Retina (tissue), 1 donor: ENCODE measurements at places on chromosomes 6 and 20.

DNA sequence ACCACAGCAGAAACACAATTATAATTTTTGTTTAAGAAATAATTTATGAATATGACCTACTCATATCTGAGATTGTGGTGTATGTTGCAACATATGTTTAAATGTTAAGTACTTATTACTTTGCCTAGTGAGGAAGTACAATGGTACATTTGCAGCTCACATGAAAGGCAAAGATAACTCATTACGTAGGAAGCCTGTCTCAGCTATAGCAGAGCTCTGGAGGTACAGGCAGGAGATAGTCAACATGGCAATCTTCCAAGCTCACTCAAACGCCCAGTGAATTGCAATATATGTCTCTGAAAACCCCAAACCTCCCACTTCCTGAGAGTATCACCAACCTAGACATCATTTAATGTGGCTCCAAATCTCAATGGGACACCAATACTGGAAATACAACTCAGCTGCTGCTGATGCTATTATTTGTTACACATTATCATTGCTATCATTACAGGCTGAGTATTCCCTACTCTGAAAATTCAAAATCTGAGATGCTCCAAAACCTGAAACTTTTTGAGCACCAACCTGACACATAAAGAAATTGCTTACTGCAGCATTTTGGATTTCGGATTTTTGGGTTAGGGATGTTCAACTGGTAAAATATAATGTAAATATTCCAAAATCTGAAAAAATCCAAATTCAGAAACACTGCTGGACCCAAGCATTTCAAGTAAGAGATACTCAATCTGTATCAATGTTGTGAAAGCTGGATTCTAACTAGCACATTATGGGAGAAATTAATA lies 25.1 kb upstream of the GSTA4 start:
- no peak for DNase-seq

GRCh38 chr6:15588971-15589634 lies 73.7 kb downstream of the DTNBP1 start:
- no peak for DNase-seq

GRCh38 chr6:72461144-72461543 lies 160.7 kb upstream of the KCNQ5 start:
- no peak for DNase-seq

GRCh38 chr6:80639181-80639629 lies 532.7 kb downstream of the BCKDHB start:
- no peak for DNase-seq

GRCh38 chr6:11779329-11780096 lies 910 bp upstream of the ADTRP start:
- DNase-seq = peak; percentile 24

DNA sequence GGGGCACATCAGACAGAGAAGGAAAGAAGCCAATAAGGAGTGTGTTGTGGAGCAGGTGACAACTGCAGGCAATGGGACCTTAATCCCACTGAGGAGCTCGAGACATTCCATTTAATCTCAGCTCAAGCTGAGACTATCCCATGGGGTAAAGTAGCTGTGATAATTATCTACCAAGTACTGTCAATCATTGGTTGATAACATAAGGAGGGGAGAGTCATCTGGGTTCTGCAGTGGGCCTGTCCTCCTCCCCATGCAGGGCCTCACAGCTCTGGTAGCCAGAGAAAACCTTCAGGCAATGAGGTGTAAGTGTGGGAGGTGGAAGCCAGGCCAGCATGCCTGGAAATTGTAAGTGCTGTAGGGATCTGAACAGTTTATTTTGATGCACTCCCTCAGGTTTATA lies 375.0 kb upstream of the ARID1B start:
- DNase-seq = no peak

- no peak for DNase-seq
Measured at GRCh38 chr6:79841577-79842375, 105.6 kb downstream of the ELOVL4 start.

- DNase-seq = no peak
Measured at GRCh38 chr20:53698371-53698978, 104.8 kb upstream of the ZNF217 start.

- DNase-seq = peak; percentile 4
Measured at GRCh38 chr6:103273048-103273447, 1586.7 kb downstream of the HACE1 start.

DNA sequence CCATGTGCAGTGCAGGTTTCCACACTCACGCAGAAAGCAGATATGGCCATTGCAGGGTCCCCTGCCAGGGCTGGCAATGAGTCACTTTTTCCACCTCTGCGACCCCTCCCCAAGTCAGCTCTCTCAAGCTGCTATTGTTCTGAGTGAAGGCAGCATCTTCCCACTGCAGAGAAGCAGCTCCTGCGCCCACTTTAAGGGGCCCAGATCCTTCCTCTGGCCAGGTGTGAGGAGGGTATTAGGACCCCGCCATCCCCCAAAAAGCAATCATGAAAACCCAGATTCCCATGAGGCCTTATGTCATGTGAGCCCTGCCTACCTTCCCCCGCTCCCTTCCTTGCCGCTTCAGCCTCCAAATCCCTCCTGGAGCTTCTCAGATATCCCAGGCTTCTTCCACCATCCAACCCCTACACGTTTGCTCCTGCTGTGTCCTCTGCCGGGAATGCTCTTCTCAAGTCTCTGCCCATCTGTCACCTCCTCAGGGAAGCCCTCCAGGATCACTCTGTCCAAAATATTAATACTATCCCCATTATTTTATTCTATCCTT lies 220.3 kb downstream of the NFATC2 start:
- no peak for DNase-seq

DNA sequence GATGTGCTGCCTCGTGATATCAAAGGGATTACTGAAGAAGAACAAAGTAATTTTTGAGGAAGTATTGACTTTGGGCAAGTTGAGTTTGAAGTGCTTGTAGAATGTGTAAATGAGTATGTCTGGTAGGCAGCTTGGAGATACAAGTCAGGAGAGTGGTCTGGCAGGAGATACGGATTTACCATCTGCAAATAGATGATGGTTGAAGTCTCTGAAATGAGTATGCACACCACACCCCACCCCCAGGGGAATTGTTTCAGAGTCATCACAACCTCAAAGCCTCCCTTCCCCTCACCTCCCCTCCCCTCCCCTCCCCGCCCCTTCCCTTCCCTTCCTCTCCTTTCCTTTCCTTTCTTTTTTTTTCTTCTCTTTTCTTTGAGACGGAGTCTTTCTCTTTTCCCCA lies 16.4 kb upstream of the MCUR1 start:
- DNase-seq = no peak

DNA sequence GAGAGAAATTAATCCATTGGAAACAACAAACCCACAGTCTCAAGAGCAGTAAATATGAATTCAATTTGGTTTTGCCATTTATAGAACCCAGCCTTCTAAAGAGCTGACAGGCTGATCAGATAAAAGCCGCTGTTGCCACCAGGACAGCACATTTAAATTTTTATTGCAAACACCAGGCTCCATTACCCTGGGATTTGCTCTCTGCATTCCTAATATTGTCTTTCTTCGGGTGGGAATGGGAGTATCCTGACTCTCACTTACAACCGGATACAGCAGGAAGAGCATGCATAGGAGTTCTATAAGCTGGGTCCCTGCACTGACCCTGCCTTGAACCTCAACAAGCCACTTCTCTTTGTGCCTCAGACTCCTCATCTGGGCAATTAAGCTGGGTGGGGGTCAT lies 142.9 kb downstream of the LRFN2 start:
- no peak for DNase-seq

DNA sequence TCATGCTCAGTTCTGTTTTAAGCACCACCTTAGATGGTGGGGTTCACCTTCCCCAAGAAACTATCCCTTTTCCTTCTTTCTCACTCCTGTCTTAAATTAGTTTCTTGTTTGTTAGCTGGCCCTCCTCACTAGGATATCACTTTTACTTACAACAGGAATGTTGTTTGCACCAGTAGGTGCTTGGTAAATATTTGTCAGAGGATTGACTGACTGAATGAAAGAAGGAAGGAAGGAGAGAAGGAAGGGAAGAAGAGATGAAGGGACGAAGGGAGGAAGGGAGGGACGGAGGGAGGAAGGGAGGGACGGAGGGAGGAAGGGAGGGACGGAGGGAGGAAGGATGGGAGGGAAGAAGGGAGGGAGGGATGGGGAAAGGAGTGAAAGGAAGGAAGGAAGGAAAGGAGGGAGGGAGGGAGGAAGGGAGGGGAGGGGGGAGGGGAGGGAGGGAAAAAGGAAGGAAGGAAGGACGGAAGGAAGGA lies 505 bp upstream of the KCNK15 start:
- no peak for DNase-seq

GRCh38 chr20:43800186-43800585 lies 73.4 kb upstream of the GTSF1L start:
- DNase-seq = no peak

DNA sequence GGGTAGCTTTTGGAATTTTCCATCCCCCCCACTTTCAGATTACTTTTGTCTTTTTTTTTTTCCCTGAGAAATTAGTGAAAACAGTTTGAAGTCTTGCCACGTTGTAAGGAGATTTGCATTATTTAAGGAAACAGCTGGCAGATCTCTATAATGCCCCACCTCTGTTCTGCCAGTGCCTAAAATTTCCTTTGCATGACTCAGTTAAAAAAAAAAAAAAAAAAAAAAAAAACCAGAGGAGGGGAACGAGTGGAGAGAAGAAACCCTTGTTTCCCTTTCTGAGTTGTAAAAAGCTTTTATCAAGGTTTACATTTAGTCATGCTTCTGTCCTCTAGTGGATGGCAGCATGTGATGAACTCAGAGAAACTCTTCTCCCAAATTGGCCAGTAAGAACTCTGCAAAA lies 33.5 kb downstream of the CARMIL1 start:
- no peak for DNase-seq

- no peak for DNase-seq
Measured at GRCh38 chr6:121142093-121142492, 192.2 kb downstream of the TBC1D32 start.

GRCh38 chr6:90687775-90688380 lies 101.0 kb upstream of the MAP3K7 start:
- DNase-seq = no peak

GRCh38 chr20:34302312-34302722 lies 838 bp downstream of the AHCY start:
- no peak for DNase-seq

DNA sequence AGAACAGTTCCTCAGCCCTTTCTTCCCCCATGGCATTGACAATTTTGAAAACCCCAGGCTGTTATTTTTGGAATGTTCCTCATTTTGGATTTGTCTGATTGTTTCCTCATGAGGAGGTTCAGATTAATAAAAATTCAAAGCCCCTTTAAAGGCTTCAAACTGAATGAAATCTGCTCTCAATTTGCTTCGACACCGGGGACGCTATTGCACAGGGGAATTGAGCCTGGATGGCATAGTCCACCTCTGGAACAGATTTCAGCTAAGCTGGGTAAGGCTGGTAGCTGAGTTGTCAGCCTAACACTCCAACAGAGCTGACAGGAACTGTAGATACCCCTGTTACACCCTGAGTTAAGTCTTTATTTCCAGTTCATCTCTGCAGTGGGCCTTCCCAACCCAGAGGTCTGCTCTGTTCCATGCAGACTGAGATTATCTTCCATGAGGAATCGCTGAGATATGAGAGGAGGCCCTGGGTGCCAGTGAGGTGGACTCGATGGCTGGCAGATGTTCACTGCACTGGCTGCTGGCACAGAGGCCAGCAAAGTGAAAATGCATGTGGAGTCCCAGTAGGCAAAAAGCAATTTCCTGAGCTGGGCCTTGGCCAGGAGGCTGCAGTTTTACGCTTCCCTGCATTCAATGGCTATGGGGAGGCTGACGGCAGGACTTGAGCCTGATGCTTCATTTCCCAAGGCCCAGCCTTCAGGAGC lies 73.3 kb upstream of the PAX1 start:
- peak; percentile 38 for DNase-seq
